ENCODE measurements at places on chromosomes 2 and 18.

GRCh38 chr18:42298759-42299675, 344.0 kb downstream of the PIK3C3 start:
- DNase-seq: no peak

DNA sequence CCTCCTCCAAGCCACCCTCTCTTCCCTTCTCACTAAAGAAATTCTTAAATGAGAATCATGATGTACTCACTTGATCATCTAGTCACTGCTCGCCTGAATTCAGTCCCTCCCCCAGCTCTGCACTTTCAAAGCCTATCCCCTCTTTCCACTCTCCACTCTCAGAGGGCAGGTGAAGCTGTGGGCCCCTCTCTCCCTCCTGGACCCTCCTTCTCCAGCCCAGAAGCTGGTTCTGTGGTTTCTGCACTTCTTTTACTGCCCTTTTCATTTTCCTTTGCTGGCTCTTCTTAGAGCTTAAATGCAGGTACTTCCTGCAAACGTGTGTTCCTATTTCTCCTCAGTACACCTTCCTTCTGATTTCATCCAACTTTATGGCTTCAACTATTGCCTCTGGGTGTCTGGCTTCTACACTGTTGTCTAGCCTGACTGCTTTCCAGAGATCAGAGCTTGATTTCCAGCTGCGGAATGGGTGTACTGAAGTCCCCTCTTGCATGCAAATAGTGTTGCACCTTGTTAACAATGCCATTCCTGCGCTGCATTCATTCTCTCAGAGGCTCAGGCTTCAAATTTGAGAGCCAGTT, 15.3 kb upstream of the TXNDC2 start:
- no peak for DNase-seq

DNA sequence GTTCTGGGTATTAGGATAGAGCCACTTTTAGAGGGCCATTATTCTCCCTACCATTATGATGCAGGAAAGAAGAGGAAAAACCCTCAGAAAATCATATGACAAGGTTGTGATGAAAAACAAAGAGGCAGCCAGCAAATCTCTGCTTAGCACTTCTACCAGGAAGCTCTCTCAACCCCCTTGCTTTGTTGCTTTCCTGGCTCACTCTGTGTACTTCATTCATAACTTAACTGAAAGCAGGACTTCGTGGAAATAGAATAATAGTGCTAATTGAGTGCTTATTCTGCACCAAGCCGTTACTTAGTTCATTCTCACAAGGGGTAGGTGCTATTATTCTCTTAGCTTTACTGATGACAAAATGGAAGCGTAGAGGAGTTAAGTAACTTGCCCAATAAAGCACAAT, 354.1 kb downstream of the HRH4 start:
- DNase-seq: no peak

- DNase-seq: no peak
These were observed 1023.0 kb upstream of the ACVR2A start for GRCh38 chr2:146821836-146822316.

- DNase-seq: no peak
These were observed 315.9 kb upstream of the ZEB2 start for GRCh38 chr2:144835634-144836350.
